Fibroblast of skin of scalp (primary cell): ENCODE measurements at places on chromosomes 6 and 20.
A peak's percentile ranks its signal among the peaks of the same experiment; 100 is the strongest.

- no peak for DNase-seq
These were observed 1.0 kb downstream of the TSHZ2 start for GRCh38 chr20:52972965-52973819.

GRCh38 chr6:154479351-154479769, 31.1 kb downstream of the CNKSR3 start:
- DNase-seq = peak; percentile 89

GRCh38 chr6:153563001-153563400, 431.9 kb upstream of the RGS17 start:
- DNase-seq = no peak

DNA sequence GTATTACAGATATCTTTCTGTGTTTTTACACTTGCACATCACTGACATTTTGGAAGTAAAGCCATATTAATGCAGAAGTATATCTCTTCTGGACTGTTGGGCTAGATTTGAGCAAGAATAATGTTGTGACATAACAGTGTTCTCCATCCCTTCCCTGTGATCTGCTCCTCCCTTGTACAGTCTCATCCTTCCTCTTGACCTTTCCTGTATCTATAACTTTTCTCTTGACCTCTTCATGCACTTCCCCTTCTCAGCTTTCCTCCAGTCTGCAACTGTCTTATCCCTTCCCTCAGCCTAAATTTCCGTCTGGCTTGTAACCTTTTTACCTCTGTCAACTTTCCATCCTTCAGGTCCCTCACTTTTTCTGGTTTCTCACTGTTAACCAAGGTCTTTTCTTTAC, 29.8 kb downstream of the NCOA3 start:
- DNase-seq = no peak

- DNase-seq = no peak
These were observed 318.9 kb downstream of the HDGFL1 start for GRCh38 chr6:22888163-22888752.

DNA sequence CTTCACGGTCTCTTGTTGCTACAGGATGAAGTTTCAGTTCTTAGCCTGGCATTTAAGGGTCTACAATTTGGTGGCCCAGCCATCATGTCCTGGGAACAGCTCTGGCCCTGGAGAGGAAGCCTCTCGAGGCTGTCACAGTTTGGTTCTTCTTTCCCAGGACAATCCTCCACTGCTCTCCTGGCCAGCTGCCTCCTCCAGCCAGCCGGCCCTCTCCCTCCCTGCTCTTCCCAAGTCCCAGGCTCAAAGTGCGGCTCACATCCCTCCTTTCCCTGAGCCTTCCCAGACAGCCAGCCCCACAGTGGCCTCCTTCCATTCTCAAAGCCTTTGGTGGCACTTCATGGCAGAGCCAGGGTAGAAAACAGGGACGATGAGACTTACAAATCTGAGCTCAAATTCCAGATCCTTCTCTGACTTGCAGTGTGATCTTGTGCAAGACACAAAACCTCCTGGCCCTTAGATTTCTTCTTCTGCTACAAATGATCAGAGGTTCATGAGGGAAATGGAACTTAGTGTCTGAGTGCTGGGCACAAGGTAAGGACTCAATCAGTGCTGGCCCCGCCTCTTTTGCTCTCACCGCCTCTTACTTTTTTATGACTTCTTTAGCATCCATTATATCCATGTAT, 223.8 kb upstream of the ECI2 start:
- no peak for DNase-seq

DNA sequence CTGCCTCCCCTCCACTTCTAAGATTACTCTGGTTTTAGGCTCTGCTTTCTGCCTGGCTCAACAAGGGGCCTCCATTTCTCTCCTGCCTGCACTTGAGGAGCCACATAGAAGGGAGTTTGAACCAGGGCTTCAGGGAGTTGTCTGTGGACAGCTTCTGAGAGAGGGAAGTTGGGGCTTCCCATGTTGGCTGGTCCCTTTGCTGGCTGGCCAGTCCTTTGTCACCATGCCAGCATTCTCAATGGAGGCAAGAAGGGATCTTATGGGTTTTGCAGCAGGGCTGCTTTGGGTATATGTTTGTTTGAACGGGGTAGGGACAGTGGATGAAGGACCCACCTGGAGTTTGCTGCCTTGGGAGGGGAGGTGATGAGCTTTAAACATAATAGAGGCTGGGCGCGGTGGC, 124.9 kb downstream of the CARMIL1 start:
- no peak for DNase-seq

DNA sequence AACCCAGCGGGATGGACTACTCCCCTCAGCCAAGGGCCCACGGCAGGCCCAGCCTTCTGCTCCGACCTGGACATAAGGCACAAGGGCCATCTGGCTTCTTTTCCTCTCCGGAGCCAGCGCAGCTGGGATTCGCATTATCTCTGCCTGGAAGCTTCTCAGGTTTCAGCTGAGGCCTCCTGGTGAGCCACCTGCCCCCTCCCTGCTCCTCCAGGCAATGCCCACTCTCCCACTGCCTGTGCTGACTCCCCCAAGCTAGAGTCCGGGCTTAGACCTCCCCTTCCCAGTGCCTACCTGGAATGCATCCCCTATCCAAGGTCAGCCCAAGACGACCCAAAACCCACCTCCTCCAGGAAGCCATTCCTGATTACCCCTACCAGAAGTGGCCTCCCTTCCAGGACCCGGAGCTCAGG, 60.7 kb downstream of the EZR start:
- no peak for DNase-seq

DNA sequence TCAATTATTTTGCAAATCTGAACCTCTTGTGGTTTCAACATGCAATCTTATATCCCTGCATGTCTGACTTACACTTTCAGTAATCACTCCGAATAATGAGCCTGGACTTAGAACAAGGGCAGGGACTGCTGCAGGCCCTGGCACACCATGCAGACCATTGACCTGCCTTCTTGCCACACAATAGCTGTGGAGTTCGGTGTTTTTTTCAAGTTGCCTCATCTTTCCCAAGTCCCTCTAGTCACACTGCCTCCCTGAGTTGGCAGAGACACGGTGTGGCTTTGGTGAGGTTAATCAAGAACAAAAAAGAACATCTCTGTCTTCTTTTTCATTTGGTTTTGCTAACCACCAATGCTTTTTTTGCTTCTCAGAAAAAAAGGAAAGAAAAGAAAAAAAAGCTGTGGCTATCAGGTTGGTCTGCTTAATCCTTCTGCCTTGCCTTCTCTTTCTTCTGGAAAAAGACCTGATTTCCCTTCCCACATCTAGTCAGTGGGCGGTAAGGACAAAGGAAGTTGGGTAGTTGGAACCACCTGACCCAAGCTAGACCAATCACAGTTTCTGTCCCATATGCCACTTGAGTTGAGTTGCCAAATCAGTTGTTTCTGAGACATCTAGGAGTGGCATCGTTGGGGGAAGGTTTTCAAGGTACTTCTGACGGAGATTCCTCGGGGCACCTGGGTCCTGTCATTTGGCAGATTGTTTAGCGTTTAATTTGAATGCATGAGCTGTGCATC, 55.9 kb upstream of the TASP1 start:
- no peak for DNase-seq

- DNase-seq = peak; percentile 24
These were observed 198.5 kb downstream of the C6orf118 start for GRCh38 chr6:165110860-165111259.

DNA sequence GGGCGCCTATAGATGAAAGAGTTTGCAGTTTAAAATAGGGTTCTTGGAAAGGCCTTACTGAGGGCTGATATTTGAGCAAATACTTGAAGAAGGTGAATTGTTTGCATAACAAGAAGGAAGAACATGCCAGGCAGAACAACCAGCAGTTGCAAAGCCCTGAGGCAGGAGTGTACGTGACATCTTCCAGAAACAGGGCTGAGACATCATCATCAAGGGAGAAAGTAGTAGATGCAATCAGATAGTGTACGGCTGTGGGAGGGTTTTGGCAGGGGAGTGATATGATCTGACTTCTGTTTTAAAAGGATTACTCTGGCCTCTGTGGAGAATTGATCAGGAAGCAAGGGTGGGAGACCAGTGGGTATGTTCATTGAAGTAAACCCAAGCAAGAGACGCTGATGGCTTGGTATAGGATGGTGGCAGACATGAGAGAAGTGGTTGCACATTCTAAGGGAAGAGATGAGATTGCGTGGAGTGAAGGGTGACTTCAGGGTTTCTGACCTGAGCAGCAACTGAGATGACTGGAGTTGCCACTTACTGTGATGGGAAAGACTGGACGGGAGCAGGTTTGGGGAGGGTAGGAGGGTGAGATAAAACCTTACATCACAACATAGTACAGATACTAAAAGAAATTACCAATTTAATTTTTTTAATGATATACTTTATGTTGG, 28.8 kb downstream of the RIOK1 start:
- DNase-seq = no peak

GRCh38 chr20:57878786-57879424, 169.1 kb upstream of the PMEPA1 start:
- no peak for DNase-seq

- no peak for DNase-seq
These were observed 84.1 kb upstream of the FOXP4 start for GRCh38 chr6:41462033-41462432.

DNA sequence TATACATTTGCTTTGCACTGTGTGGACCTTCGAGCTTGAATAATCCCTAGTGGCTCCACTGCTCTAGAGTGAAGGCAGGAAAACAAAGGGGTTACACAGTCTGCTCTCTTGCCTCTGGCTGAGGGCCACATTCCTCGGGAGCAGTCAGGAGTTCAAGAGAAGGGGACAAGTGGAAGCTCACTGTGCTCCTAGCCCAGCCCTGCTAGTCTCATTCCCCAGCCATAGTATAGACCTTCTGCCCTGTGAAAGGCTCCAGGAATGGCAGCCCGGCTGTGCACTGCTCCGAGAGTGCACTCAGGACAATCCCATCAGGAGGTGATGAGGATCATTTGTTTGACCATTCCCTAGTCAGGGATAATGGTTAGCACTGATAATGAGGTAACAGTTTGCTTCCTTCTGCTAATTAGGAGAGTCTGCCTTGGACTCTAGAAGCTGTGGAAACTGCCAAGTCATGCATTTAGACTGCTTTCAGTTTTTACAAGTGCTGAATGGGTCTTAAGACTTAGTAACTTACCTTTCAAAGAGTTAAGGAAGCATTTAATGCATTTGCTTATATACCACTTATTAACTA, 8.5 kb downstream of the IYD start:
- peak; percentile 13 for DNase-seq

GRCh38 chr6:42774201-42774600, 7.7 kb upstream of the BICRAL start:
- no peak for DNase-seq

DNA sequence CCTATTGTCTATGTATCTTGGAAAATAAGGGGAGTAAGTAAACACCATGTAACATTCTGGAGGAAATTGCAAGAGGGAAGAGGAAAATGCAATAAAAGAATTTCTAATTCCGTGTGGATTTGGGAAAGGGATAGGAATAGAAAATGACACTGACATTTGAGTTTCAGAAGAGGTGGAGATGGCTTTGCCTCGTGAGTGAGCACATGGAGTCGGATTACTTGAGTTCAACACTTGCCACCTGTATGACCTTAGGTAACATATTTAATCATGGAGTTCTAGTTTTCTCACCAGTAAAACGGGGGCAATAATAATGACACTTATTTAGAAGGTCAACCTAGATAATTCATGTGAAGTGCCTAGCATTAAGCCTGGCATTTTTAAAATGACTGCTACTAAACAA, 10.8 kb upstream of the PBOV1 start:
- DNase-seq = no peak

DNA sequence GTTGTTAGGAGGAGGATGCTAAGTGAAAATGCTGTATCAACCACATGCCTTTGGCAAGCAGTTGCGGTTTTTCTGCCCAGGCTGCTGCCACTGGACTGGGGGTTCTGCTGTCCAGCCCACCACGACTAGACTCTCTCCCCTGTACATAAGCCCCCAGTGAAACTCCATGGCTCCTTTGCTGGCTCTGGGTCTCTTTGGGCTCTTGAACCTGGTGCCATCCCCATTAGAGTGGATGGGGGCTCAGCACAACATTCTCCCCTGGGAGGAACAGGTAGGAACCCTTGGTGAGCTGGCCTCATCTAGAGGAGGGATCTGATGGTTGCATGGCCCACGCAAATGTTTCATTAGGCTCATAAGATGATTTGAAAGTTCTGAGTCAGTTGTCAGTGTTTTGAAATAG, 204.8 kb upstream of the KCNG1 start:
- no peak for DNase-seq

DNA sequence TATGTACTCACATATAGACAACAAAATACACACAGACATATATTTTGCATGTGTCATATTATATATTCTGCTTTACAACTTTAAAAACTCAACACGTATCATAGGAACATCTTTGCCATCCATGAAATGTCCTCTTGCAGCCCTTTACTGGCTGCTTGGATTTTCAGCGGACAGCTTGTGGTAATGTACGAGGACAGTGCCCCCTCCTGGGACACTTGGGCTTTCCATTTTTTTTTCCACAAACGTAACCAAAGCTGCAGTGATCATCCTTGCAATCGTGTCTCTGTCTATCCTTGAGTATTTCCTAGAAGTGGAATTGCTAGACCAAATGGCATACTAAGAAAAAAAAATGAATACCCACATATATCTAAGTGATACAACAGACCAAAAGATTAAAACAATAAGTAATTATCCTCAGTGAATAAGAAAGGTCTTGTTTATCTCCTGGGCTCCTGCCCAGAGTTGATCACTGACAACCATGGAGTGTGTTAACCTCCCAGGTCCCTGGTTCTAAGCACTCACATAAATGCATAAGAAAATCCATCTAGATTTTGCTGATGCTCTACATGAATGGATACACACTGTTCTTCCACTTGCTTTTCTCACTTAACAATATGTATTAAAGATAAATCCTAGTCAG, 18.1 kb downstream of the BPI start:
- peak; percentile 71 for DNase-seq

DNA sequence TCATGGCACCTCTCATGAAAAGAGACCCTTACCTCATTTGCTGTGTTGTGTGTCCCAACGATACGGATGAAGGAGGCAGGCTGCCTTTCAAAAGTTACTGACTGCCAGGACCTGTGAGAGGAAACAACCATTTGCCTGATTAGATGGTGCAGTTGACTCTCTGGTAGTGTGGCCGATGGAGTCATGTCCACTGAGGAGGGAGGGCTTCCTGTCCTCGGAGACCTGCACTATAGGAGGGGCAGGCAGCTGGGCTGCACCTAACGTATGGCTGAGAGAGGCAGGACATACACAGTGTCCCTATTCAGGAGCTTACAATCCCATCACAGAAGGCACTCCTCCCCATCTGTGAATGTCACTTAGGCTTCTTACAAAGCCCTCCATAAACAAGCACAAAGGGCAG, 373.0 kb downstream of the ZFAND3 start:
- no peak for DNase-seq

DNA sequence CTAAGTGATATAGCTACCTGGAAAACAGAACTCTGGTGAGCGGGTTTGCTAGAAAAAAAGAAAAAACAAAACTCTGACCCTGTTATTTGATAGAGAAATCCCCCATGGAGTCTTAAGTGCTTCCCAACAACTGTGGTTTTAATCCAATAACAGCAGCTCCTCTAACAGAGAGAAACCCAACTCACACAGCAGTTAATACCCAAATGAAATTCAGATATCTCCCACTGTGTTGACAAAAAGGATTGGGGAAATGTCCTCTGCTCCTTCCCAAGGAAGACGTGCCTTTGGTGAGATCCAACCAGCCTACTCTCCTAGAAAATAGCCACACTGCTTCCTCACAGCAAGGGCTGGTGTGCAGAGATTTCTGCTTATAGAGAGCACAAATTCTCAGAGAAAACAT, 200.4 kb upstream of the FBXL4 start:
- DNase-seq = no peak

- DNase-seq = no peak
These were observed 44.6 kb downstream of the TOX2 start for GRCh38 chr20:43959079-43959919.
